T-helper 9 cell (primary cell): ENCODE measurements at places on chromosomes 6 and 20.

DNA sequence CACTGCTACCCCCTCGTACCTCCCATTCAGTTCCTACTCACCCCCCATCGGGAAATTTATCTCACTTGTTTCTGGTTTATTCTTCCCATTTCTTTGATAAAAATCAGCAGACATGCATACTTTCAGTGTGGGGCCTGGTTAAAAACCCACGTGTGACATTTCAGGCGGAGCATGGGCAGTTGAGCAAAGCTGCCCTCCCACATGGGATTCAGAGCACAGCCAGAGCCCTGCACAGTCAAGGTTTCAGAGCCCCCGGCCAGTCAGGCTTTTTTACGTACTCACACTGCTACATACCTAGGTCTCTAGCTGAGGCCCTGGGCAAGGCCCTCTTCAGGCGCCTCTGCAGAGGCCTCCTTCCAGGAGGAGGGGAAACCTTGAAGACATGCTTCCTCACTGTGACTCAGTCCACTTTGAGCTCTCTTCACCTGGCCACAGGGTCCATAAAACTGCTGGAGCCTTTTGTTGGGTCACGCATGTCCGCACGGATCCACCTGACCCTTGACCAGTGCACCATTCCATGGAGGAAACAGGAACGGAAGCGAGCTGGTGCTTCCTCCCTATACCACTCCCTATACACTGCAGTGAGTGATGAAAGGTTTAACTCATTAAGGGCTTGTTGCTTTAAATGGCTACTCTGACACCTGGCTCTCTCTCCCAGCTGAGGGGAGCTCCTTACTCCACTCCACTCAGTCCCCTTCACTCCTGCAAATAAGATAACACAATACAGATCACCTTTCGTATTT, 713.3 kb downstream of the PRKN start:
- DNase-seq = no peak

DNA sequence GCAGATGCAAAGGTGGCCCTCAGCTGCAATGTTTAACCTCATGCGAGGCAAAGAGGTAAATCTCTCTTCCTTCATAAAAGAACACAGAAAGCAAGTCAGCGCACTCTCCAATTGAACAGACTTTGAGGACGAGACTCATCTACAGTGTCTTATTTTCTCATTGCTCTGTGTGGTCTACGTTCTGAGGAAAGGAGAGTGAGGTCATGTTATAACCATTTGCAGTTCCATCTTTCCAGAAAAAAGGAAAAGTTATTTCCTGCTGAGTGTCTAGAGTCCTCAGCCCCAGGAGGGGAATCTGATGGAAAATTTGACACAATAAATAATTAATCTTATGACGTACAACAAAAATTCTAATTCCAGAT, 35.6 kb upstream of the THBS2 start:
- no peak for DNase-seq

- no peak for DNase-seq
Measured at GRCh38 chr6:56334937-56335336, 87.6 kb upstream of the COL21A1 start.

- DNase-seq = no peak
Measured at GRCh38 chr6:110217266-110217665, 37.0 kb downstream of the CDC40 start.

DNA sequence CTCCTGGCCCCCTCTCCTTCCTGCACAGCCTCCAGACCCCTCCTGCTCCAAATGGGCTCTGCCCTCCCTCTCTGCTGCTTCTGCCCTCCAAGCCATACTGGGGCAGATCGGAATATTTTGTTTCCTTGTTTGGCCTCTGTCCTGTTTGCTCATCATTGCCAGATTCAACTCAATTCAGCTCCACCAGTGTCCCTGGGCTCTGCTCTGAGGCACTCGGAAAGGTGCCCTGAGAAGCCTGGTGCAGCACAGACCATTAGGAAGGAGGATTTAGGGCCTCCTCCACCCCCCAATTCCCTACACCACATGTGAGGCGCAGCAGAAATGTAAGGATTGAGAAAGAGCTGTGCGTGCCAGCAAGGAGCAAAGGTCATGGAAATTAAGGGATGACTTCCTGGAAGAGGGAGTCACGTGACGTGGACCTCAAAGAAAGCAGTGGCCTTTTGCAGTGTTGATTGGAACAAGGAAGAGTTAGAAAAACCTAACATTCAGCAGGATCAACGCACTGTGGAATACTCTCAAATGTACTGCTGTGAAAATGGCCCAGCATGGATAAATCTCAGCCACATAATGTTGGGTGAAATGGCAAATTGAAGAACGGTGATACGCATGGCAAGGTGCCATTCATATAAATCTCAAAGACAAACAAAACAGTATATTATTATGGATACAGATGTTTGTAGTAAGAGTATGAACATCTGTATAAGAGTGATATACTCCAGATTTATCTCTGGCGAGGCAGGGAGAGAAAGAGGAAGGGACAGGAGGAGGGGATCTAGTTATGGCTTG, 229.5 kb upstream of the RNF24 start:
- no peak for DNase-seq

DNA sequence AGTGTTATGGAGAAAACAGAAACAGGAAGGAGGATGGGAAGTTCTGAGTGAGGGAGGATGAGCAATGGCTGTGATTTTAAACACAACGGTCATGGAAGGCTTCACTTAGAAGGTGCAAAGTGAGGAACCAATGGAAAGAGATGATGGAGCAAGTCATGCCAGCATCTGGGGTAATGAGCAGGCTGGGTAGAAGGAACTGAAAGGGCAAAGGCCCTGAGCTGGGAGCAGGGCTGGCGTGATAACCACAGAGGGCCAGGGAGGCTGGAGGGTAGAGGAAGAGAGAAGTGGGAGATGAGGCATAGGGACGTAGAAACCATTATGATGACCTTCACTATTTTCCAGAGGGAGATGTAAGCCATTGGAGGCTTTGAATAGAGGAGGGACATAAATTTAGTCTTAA, 43.6 kb downstream of the NHLRC1 start:
- no peak for DNase-seq

- no peak for DNase-seq
Measured at GRCh38 chr6:12134991-12135390, 122.9 kb downstream of the HIVEP1 start.

- DNase-seq = peak; percentile 21
Measured at GRCh38 chr6:158284007-158284875, 28.0 kb upstream of the TULP4 start.

GRCh38 chr6:42137194-42137753, 5.1 kb downstream of the C6orf132 start:
- DNase-seq = no peak

GRCh38 chr6:135426833-135427232, 70.7 kb downstream of the AHI1 start:
- DNase-seq = no peak

DNA sequence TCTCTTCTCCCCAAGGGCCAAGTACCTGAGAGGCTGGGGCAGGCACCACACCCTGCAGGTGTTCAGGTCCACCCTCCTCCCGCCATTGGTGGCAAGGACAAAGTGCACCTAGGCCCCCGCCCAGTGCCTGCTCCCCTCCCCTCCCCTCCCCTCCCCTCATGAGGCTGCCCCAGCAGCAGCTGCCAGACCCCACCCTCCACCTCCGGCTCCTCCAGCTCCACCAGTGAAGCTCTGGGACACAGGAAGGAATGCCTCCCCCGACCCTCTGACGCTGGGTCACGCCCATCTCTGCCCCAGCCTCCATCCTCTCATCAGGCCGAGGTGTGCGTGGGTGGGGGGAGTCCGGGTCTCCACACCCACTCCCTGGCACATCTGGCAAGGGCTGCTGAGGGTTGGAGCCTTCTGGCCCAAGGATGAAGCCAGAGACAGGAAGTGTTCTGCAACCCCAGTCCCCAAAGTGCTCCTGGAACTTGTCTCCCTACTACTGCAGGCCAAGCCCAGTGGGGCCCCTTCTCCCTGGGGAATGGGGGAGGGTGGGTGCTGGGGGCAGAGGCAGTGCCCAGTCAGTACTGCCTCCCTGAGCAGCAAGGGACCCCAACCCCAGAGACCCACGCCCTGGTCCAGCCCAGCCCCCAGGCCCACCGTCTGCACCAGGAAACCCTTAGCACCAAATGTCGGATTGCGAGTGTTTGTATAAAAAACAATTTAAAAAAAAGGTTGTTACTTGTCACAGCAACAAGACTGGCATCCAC, 1.6 kb upstream of the UCKL1 start:
- no peak for DNase-seq

DNA sequence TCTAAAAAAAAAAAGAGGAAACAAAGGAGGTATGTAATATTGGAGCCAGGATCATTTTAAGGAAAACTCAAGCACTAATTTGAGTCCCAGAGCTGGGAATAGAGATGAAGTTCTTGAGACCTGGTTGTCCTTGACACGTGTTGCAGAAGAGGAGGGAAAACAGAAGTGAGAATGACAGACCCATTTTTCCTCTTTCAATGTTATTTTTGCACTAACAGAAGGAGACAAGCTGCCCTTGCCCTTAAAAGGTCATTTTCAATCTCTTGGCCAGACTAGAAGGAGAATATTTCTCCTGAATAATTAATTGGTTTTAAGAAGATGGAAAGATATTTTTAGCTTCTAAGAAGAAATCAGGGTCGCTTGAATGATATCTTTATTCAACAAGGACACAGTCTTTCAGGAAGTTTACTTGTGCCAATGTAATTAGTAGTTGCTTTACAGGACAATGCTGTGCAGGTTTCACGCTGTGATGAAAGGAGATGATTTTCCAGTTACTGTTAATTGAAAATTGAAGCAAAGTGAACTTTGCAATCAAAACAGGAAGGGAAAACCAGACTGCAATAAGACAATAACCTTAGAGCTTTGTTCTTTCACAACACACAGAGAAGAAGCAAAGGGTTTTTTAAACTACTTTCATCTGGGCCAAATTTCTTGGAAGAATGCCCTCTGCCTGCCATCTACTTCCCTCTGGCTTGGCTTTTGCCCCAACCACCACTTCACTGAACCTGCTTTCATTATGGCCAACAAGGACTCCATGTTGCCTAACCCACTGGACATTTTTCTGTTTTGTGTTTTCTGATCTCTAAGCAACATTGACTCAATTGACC, 107.8 kb upstream of the SHLD1 start:
- DNase-seq = no peak
